SJSA1 (cell line): ENCODE measurements at places on chromosomes 6 and 20. TPM values are rescaled to one million over a fixed set of nuclear protein-coding genes. Genes with fewer than 3 reads are reported as not detected.

DNA sequence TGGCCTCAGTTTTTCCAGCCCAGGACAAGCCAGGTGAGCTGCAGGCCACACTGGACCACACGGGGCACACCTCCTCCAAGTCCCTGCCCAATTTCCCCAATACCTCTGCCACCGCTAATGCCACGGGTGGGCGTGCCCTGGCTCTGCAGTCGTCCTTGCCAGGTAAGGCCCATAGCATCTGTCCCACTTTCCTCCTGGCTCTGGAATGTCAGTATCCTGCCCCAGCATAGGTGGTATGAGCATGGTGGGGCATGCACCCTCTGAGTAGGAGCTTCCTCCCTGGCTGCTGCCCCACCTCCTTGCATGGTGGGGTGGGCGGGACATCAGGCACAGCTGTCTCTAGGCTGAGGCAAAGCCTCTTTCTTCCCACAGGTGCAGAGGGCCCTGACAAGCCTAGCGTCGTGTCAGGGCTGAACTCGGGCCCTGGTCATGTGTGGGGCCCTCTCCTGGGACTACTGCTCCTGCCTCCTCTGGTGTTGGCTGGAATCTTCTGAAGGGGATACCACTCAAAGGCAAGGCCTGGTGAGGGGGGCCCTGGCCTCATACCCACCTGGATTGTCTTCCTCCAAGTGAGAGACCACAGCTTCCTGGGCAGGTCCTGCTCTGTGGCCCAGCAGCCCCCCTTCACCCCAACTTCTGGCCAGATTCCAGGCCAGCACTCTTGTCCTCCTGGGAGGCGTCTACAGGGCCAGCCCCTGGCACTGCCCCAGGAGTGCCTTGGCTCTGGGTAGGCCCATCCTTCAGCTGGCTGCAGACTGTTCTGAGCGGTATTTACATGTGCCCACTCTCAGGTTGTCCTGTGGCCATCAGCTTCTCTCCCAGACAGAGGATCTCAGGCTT is 9.1 kb downstream of the PI16 start:
- peaks cover 20% of the 10 kb centered on the region for H3K36me3 ChIP-seq
- H3K27ac ChIP-seq, result no peak overlapping the region
- no peak for DNase-seq
- H3K4me1 ChIP-seq, result peaks cover 13% of the 10 kb centered on the region
- no peak overlapping the region for H3K4me3 ChIP-seq

DNA sequence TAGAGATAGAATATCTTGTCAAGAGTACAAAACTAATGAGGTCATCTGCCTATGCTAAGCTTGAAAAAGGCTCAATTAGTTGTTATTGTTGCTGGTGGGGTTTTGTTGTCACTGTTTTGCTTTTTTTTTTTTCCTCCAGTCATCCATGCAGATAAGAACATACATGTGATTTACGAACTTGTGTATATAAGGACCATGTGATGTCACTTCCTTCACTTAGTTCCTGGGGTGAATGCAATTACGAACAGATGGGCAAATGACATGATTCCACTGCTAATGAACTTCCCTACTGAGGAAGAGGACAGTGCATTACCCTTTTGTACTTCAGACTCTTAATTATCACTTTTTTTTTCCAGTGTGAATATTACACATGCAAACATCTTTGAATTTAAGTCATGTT is 1175.3 kb upstream of the GJE1 start:
- H3K36me3 ChIP-seq, result no peaks in the 10 kb centered on the region
- H3K4me1 ChIP-seq, result peaks cover 7% of the 10 kb centered on the region; the same call in 1 of the 2 replicates
- H3K27me3 ChIP-seq, result no peaks in the 10 kb centered on the region
- H3K4me3 ChIP-seq, result no peak overlapping the region

DNA sequence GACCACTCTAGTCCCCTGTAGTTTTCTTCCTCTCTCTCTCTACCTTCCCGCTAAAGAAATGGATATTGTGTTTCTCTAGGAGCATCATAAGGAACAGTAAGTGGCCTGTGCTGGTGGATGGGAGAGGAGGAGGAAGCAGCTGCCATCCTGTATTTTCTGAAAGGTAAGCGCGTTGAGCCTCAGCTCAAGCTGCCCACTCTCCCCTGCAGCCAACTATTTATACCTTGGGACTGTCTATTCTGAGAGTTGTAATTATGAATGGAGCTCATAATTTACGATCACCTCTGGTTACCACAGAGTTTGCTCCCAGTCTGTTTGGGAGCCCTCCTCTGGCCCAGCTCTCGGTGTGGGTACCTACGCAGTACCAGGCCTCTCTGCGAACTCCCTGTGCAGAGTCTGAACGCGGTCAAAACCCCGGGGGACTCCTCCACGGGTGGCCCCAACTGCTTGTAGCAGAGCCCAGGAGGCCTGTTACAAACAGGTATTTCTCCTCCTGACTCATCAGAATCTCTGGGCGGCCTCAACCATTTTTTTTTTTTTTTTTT is 285.4 kb downstream of the SMOC2 start:
- H3K36me3 ChIP-seq, result no peaks in the 10 kb centered on the region
- no peak for DNase-seq
- no peaks in the 10 kb centered on the region for H3K27me3 ChIP-seq
- no peaks in the 10 kb centered on the region for H3K4me1 ChIP-seq
- H3K4me3 ChIP-seq, result no peak overlapping the region

DNA sequence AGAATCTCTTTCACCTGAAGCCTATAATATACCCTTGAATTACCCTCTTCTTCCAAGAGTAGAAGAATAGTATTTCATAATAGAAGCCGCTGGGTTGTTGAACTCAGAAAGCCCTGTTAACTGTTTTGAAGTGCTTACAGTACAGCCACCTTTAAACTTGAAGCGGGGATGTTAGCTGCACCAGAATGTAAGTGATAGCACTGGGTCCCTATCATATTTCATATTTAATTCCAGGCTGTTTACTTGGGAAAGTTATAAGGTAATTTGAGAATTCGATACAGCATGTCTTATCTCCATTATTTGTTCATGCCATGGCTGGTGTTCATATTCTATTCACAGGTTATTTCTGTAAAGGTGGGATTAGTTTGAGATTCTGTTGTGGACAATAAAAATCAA is 63.5 kb upstream of the VSTM2L start:
- H3K36me3 ChIP-seq, result peaks cover 12% of the 10 kb centered on the region
- no peak for DNase-seq
- no peak overlapping the region for H3K4me3 ChIP-seq
- no peaks in the 10 kb centered on the region for H3K27me3 ChIP-seq
- H3K27ac ChIP-seq, result no peak overlapping the region

- H3K36me3 ChIP-seq, result no peaks in the 10 kb centered on the region
- peaks cover 28% of the 10 kb centered on the region for H3K4me1 ChIP-seq
- no peak for DNase-seq
- no peaks in the 10 kb centered on the region for H3K27me3 ChIP-seq
- no peak overlapping the region for H3K4me3 ChIP-seq
- no peak overlapping the region for H3K27ac ChIP-seq
These were observed 616.7 kb downstream of the PHF3 start for GRCh38 chr6:64252256-64252655.

DNA sequence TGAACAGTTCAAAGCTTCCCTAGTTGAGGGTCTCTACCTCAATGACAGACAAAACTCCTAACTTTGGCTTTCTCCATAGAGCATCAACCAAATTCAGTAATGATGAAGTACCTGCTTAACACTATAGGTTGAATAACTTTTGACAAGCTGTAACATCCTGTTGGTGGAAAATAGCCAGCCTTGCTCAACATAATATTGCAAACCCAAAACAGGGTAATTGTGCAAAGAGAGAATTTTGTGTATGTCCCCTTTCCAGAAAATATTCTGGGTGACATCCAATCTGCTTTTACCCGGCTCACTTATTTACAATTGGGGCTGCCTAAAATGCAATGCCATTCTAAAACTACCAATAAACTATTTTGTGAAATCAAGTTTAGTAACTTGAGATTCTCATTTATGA is 72.8 kb downstream of the ATXN1 start:
- peak overlapping the region; percentile 87 for H3K27ac ChIP-seq
- peaks cover 68% of the 10 kb centered on the region for H3K4me1 ChIP-seq
- DNase-seq, result no peak
- no peaks in the 10 kb centered on the region for H3K27me3 ChIP-seq
- H3K36me3 ChIP-seq, result peaks cover 6% of the 10 kb centered on the region; the same call in 1 of the 2 replicates

GRCh38 chr6:14919038-14919670 is 326.7 kb upstream of the JARID2 start:
- no peak overlapping the region for H3K27ac ChIP-seq
- no peak overlapping the region for H3K4me3 ChIP-seq
- no peaks in the 10 kb centered on the region for H3K4me1 ChIP-seq
- H3K36me3 ChIP-seq, result no peaks in the 10 kb centered on the region
- H3K27me3 ChIP-seq, result no peaks in the 10 kb centered on the region
- no peak for DNase-seq

GRCh38 chr20:49993301-49993751 is 10.5 kb downstream of the SNAI1 start:
- H3K27me3 ChIP-seq, result no peaks in the 10 kb centered on the region
- H3K27ac ChIP-seq, result no peak overlapping the region
- H3K4me1 ChIP-seq, result peaks cover 36% of the 10 kb centered on the region
- peaks cover 18% of the 10 kb centered on the region for H3K36me3 ChIP-seq
- no peak overlapping the region for H3K4me3 ChIP-seq

GRCh38 chr6:4890627-4891026 is 113.2 kb downstream of the RPP40 start:
- H3K4me3 ChIP-seq, result no peak overlapping the region
- peaks cover 24% of the 10 kb centered on the region for H3K36me3 ChIP-seq
- H3K4me1 ChIP-seq, result no peaks in the 10 kb centered on the region

DNA sequence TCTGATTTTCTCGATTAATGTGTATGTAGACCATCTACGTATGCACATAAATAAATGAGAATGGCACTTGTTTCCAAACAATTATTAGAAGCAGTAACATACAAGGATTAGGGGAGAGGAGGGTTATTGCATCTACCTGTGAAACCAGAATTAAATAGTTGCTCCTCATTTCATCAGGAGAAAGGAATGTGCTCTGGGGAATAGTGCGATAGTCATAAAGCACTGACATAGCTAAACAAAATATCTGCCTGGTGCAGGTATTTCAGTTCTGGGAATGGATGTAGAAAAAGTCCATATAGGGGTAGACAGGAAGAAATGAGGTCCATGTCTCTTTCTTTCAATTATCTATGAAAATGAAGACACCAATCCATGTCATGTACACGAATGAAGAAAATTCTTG is 1.6 kb upstream of the ID4 start:
- peaks cover 24% of the 10 kb centered on the region for H3K4me1 ChIP-seq
- H3K27me3 ChIP-seq, result peaks cover 52% of the 10 kb centered on the region
- no peak overlapping the region for H3K27ac ChIP-seq
- H3K4me3 ChIP-seq, result no peak overlapping the region

DNA sequence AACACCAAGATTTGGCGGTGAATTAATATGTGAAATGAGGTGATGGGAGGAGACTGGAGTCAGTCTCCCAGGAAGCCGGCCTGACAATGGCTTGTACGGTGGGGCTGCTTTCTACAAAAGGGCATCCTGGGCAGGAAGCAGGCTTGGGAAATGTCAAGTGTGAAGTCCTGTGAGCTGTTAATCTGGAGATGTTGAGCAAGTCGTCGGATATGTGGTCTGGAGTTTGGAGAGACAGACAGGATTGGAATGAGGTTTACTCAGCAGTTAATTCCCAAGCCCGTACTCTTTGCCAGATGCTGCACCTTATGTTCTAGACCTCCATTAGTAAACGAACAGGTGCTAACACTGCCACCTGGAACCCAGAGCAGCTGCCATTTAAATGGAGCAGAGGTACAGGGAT is 107.7 kb upstream of the FOXC1 start:
- no peak for DNase-seq
- H3K27me3 ChIP-seq, result no peaks in the 10 kb centered on the region
- no peak overlapping the region for H3K27ac ChIP-seq
- H3K36me3 ChIP-seq, result no peaks in the 10 kb centered on the region

DNA sequence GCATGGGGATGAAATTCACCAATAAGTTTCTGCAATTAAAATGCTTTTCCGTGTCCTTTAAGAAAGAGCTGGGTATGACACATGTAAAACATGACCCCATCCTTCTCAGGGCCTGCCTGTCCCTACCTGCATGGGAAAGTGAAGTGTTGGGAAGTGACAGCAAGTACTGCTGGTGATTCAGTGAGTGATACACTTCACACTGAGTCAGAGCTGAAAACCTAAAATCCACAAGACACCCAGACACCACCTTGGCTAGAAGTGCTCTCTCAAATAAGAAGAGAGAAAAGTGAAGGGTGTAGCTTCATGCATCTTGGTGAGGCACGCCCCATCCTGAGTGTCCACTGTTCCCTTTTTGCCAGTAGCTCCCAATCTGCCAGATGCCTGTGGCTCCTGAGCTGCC is 3.3 kb downstream of the RAB22A start:
- H3K4me3 ChIP-seq, result no peak overlapping the region
- peaks cover 63% of the 10 kb centered on the region for H3K36me3 ChIP-seq
- no peaks in the 10 kb centered on the region for H3K27me3 ChIP-seq

- peak; percentile 53 for DNase-seq
- H3K4me1 ChIP-seq, result peaks cover 10% of the 10 kb centered on the region
- H3K4me3 ChIP-seq, result peak overlapping the region; percentile 36
These were observed 34.5 kb downstream of the HLA-A start for GRCh38 chr6:29976588-29977424.

DNA sequence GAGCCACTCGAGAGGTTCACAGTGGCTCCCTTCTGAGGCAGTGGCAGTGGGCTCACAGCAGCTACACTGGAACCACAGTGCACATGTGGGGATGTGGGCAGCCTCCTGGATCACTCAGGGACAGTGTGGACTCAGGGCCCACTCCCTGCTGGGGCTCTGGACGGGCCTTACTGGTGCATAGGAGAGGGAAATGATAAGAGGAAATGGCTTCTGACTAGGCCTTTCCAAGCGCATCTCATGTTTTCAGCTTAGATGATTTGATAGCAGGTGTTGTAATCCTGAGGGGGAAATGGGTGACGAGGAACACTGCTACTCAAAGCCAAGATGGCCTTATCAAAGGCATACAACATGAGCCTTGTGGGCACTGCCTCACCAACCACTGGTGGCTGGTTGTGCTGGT is 44.0 kb downstream of the PANK2 start:
- no peak overlapping the region for H3K27ac ChIP-seq
- no peaks in the 10 kb centered on the region for H3K27me3 ChIP-seq
- no peak overlapping the region for H3K4me3 ChIP-seq
- DNase-seq, result no peak

DNA sequence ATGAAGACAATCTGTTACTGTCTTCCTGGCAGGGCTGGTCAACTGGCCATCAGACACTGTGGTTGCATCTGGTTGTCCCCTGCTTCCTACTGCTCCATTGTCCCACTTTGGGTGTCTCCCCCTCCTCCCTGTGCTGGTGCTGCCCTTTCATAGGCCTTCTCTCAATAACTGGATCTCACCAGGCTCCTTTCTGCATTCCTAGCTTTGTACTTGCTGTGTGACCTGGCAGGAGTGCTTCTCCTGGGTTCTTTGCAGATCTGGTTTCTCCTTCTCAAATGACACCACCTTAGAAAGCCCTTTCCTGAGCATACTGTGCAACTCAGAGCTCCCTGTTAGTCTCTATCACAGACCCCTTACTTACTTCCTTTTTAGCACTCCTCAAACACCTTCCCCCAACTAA is 223.0 kb downstream of the BCKDHB start:
- DNase-seq, result no peak
- no peak overlapping the region for H3K27ac ChIP-seq
- no peaks in the 10 kb centered on the region for H3K27me3 ChIP-seq
- no peak overlapping the region for H3K4me3 ChIP-seq
- H3K36me3 ChIP-seq, result no peaks in the 10 kb centered on the region

GRCh38 chr6:4521070-4521469 is 255.1 kb upstream of the CDYL start:
- peaks cover 8% of the 10 kb centered on the region for H3K4me1 ChIP-seq
- H3K27me3 ChIP-seq, result no peaks in the 10 kb centered on the region
- H3K27ac ChIP-seq, result no peak overlapping the region

GRCh38 chr20:19074828-19075516 is 137.5 kb upstream of the SLC24A3 start:
- no peaks in the 10 kb centered on the region for H3K27me3 ChIP-seq
- no peak for DNase-seq
- H3K4me3 ChIP-seq, result no peak overlapping the region

The TINAG gene
- total RNA-seq, result not detected in 2 replicates

The ACOT8 gene
- 41.8 and 56.3 TPM in 2 replicates for total RNA-seq

The PPP1R16B gene
- 0.03 TPM in 1 of 2 replicates, not detected in the other for total RNA-seq
